ENCODE measurements at places on chromosomes 3 and 15.

DNA sequence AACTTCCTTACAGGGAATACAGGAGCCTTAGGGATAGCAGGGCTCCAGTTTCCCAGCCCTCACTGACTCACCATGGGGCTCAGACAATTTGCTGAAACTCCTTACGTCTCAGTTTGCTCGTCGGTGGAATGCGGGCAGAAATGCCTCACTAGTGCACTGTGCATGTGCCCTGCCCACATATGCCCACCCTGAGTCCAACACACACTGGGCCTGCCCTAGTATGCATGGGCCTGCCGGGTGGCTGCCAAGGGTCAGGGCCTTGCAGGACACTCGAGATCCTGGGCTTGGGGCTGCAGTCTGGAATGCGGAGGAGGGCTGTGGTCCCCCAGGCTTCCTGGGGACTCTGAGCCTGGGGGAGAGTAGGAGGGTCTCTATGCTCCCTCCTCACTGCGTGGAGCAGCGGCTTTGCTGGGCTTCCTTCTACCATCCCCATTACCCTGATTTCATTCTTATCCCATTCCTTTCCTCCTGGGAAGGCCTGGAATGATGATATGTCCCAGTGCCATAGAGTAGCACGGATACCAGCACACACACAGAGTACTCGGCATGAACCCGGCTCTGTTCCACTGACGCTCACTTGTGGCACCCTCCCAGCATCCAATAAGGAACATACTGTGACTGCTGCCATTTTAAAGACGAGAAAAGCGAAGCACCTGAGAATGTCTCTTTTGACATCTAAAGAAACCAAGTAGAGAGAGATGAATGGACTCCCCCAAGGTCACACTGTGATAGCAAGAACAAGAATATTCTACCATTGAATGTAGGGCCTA, 124.2 kb downstream of the ASB7 start:
- DNase-seq: no peak

GRCh38 chr3:107739227-107739626, 216.5 kb downstream of the BBX start:
- no peak for DNase-seq

- no peak for DNase-seq
Measured at GRCh38 chr15:65212097-65212496, 824 bp upstream of the CILP start.

- no peak for DNase-seq
Measured at GRCh38 chr3:170865209-170866094, 4.5 kb downstream of the RPL22L1 start.

GRCh38 chr3:158649791-158650190, 5.5 kb downstream of the GFM1 start:
- DNase-seq: no peak

DNA sequence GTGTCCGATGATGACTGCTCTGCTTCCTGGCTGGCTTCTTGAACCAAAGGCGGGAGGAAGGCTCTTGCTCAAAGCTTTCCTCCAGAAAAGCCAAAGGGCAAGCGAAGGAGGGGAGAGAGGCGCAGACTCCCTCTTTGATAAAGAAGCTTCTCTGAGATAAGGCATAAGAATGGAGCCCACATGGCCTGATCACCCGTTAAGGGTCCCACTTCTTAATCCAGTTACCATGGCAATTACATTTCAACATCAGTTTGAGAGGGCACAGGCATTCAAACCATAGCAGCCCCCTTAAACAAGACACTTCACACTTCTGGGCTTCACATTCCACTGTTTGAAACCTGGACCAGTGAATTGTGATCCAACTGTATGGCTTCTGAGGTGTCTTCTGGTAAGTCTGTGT, 8.0 kb downstream of the ABHD17C start:
- no peak for DNase-seq

All from nephron progenitor cell (in vitro differentiated cells).